AG08395 (cell line): ENCODE measurements at places on chromosomes 6 and 20.

DNA sequence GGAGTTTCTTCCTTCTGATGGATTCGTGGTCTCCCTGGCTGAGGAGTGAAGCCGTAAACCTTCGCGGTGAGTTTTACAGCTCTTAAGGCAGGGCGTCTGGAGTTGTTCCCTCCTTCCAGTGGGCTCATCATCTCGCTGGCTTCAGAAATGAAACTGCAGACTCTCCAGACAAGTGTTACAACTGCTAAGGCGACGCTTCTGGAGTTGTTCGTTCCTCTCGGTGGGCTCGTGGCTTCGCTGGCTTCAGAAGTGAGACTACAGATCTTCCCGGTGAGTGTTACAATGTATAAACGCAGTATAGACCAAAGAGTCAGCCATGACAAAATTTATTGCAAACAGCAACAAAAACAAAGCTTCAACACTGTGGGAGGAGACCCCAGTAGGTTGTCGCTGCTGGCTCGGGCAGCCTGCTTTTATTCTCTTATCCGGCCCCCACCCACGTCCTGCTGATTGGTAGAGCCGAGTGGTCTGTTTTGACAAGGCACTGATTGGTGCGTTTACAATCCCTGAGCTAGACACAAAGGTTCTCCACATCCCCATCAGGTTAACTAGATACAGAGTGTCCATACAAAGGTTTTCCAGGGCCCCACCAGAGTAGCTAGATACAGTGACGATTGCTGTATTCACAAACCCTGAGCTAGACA, 113.2 kb downstream of the GPX5 start:
- no peak for DNase-seq

DNA sequence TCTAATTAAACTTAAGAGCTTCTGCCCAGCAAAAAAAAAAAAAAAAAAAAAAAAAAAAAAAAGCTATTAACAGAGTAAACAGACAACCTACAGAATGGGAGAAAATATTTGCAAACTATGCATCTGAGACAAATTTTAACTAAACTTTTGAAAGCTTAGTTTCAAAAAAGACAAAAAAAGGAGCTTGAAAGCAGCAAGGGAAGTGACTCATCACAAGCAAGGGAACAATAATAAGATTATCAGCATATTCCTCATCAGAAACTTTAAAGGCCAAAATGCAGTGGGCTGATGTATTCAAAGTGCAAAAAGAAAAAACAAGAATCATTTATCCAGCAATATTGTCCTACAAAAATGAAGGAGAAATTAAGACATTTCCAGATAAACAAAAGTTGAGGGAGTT, 158.6 kb downstream of the RNF144B start:
- DNase-seq = no peak

GRCh38 chr20:44643154-44643519, 8.4 kb downstream of the ADA start:
- DNase-seq = no peak

DNA sequence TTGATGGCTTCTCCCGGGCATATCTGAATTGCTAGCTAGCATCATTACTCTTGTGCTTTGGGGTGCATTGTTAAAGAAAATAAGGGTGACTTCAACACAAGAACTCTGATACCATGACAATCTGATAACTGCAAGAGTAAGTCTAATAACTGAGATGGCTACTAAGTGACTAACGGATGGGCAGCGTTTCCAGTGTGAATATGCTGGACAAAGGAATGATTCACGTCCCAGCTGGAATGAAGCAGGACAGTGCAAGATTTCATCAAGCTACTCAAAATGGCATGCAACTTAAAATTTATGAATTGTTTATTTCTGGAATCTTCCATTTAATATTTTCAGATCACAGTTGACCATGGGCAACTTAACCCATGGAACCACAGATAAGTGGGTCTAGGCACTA, 31.7 kb downstream of the MOXD1 start:
- peak; percentile 57 for DNase-seq

GRCh38 chr6:37679539-37680476, 17.9 kb downstream of the MDGA1 start:
- DNase-seq = no peak

DNA sequence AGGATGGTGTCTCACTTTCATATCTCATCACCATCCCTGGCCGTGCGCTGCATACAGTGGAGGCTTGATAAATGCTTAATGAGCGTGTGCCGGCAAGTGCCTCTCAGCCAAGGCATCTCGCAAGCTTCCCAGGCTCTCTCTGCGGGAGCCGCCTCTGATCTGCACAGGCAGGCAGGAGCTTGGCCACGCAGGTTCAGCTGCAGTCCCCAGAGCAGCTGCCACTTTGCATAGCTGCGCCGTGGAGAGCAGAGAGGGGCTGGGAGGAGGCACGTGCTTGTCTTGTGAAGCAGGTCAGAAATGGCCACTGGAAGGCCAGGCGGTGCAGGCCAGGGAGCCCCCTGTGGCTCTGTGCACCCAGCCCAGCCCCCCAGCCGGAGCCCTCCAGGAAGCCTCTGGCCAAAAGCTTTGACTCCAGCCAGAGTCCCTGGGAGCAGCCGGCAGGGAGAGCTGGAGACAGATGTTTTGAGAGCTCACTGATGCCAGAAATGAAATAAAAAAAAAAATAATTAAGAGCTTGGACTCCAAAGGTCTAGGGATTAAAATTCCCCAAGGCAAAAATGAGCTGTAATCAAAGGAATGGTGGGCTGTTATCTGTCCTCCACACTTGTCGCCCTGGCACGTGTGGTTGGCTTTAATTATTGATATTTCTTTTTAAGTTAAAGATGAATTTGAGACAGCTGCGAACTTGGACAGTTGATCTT, 377.0 kb downstream of the CDH4 start:
- no peak for DNase-seq

- no peak for DNase-seq
These were observed 44.7 kb upstream of the CNKSR3 start for GRCh38 chr6:154555073-154555677.

GRCh38 chr6:129731428-129731827, 21.5 kb upstream of the ARHGAP18 start:
- no peak for DNase-seq
